ENCODE measurements at places on chromosomes 1 and 21. TPM values are rescaled to one million over a fixed set of nuclear protein-coding genes. Genes with fewer than 3 reads are reported as not detected.

The CLCN6 gene
- total RNA-seq, result 14.1 TPM

The FALEC gene
- total RNA-seq, result not detected

The STK40 gene
- total RNA-seq, result 35.2 TPM

The GOLT1A gene
- not detected for total RNA-seq

The UMODL1 gene
- total RNA-seq, result not detected

The LRRIQ3 gene
- total RNA-seq, result 0.10 TPM

The GJA9 gene
- total RNA-seq, result not detected

The OR2T2 gene
- not detected for total RNA-seq

The NTMT2 gene
- total RNA-seq, result not detected

The CENPF gene
- 10.3 TPM for total RNA-seq

The HFM1 gene
- total RNA-seq, result 0.44 TPM

The PODN gene
- total RNA-seq, result 0.24 TPM

The GIPC2 gene
- 0.15 TPM for total RNA-seq

The CLDN17 gene
- not detected for total RNA-seq

GRCh38 chr1:183101081-183101480 lies 77.9 kb downstream of the LAMC1 start:
- no peak for DNase-seq

DNA sequence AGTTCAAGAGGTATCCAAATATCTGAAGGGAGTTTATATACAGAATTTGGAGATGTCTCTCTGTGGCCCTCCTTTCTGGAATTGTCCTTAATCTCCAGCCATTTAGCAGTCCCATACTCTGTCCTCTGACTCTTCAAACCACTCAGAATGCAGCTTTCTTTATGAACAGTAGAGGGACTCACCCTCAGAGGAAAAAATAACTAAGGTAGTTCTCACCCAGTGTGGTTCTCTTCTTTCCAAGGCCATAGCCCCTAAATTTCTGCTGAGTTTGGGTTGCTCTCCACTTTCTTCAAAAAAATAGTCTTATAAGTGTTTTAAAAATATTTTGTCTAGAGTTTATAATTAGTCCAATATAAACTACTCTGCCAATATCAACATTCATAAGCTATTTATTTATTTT lies 369.7 kb downstream of the MATN1 start:
- no peak for DNase-seq

- DNase-seq, result no peak
Observed at GRCh38 chr1:208640295-208640694, 396.1 kb upstream of the PLXNA2 start.

GRCh38 chr1:64969305-64970046 lies 3.1 kb upstream of the JAK1 start:
- no peak for DNase-seq

DNA sequence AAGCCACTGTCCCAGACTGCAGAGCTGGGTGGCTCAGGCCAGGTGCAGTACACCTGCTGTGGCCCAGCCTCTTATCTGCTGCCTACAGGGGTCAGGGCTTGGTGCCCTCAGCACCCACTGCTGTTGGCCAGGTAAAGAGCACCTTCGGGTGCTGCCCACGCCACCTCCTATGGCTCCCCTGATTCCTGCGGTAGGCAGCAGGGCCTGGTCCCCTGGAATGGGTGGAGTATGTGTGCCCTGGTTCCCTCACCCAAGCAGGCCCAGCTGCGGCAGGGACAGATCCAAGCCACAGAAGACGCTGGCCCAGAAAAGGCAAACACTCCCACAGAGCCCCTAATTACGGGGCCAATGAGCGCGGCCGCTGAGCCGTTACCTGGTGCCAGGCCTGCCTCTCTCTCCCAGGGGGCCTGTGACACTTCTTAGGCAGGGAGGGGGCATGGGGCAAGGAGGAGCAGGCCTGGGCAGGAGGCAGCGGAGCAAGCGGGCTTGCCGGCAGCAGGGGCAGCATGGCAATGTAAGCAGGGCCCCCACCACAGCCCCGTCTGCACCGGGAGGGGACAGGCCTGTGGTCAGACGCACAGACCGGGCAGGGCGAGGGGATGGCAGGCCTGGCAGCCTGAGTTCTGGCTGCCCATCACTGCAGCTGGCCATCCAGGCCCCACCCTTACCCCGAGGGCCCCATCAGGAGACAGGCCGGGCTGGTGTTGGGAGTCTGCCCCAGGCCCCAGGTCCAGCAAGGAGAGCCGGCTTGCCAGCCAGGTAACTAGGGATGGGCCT lies 19.0 kb downstream of the ESPN start:
- DNase-seq, result no peak

- no peak for DNase-seq
Observed at GRCh38 chr21:46559291-46559983, 45.4 kb downstream of the S100B start.

GRCh38 chr1:54347955-54348699 lies 58.1 kb downstream of the SSBP3 start:
- DNase-seq, result no peak

GRCh38 chr1:180836449-180836848 lies 76.2 kb upstream of the KIAA1614 start:
- DNase-seq, result no peak

DNA sequence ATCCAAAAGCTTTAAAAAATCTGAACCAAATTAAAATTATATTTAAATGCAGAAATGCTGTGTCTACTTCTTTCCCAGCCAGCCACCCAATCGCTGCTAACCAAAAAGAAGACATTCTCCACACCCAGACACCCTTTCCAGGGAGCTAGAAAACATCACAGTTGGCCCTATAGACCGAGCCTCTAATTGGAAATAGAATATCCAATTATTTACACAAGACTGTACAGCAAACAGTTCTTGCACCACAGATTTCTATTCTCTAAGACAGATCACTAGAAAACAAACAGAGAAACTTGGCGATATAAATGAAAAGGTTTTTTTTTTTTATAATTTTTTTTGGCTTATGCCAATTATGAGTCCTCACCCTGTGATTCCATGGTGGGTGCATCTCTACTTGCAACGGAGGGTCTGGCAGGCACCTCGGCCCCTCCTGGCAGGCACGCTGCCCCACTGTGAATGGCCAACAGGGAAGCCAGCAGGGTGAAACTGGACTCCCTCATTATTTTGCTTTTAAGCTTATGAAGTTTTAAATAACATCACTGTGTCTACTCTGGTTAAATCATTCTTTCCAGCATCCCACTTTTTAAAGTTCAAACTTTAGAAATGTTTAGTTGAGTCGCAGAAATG lies 29.2 kb downstream of the BCAR3 start:
- DNase-seq, result no peak

GRCh38 chr1:55559161-55559611 lies 344.0 kb upstream of the USP24 start:
- no peak for DNase-seq

- no peak for DNase-seq
Observed at GRCh38 chr1:89102021-89102420, 23.9 kb downstream of the GBP2 start.

DNA sequence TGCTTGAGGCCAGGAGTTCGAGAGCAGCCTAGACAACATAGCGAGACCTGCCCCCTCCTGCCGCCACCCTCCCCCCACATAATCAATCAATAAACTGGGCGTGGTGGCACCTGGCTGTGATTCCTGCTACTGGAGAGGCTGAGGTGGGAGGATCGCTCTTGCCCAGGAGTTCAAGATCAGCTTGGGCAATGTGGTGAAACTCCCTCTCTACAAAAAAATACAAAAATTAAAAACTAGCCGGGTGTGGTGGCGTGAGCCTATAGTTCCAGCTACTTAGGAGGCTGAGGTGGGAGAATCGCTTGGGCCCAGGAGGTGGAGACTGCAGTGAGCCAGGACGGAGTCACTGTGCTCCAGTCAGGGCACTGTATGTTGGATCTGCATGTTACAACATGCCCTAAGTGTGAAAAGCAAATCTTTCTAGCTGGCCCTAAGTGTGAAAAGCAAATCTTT lies 7.0 kb upstream of the MDM4 start:
- DNase-seq, result no peak

GRCh38 chr1:97157991-97158390 lies 436.4 kb downstream of the PTBP2 start:
- no peak for DNase-seq

GRCh38 chr1:215076322-215076721 lies 6.2 kb upstream of the KCNK2 start:
- no peak for DNase-seq

DNA sequence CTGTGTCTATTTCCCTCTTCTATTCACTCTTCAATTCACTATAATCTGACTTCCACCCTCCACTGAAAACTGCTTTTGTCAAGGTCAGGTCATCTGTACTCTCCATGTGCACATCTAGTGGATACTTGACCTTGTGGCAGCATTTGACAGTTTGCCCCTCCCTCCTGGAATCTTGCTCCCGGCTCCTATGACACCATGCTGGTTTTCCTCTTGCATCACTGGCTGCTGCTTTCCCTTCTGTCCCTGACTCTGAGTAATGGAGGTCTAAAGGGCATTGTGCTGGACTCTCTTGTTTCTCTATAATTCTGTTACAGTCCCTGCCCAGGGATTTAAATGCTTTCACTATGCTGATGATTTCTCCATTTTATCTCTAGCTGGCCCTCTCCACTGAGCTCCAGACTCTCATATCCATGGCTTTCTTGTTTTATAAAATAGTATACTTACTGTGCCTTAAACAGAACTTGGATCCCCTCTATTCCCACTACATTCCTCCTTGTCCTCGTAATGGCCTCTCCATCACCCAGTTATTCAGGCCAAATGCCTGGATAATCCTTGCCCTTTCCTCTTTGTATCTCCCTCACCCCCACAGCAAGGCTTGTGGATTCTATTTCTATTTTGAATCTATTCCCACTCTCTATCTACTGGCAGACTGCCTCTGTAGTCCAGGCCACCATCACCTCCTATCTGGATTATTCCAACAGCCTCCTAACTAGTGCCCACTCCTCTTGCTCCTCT lies 36.8 kb upstream of the PODN start:
- no peak for DNase-seq

DNA sequence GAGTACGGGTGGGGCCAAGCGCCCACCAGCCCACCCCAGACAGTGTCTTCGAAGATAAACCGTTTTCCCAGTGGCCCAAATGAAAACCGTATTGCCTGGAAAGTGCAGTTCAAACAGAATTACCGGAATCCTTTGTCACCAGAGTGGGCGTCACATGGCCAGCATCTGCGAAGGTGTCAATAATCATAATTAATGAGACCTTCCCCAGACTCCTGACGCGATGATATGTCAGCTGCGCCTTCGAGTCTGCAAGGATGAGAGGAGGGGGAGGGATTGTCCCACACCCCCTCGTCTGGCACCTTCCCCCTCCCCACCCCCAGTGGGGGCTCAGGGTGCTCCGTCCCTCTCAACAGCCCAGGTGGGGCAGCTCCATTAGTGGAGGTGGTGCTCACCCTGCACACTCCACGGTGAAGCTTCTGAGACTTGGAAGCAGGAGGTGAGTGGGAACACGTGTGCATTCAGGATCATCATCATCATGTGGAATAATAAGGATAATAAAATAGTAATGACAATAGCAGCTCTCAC lies 215.1 kb downstream of the PTPRU start:
- no peak for DNase-seq

DNA sequence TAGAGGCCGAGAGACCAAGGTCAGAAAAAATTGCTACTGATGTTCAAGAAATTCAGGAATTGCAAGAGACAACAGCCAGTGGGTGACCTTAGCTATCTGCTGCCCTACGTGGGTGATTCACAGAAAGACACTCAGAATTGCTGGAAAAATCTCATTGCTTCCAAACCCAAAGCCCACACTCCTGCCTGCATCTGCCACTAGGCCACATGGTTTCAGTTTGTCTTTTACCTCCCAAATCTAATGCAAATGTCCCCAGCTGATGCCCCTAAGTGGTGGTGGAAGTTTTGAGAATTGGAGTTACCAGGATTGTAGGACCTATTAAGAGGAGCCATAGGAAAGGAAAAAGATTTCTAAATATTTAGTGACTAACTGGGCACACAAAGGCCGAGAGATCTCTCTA lies 341.5 kb upstream of the CHRM3 start:
- no peak for DNase-seq

DNA sequence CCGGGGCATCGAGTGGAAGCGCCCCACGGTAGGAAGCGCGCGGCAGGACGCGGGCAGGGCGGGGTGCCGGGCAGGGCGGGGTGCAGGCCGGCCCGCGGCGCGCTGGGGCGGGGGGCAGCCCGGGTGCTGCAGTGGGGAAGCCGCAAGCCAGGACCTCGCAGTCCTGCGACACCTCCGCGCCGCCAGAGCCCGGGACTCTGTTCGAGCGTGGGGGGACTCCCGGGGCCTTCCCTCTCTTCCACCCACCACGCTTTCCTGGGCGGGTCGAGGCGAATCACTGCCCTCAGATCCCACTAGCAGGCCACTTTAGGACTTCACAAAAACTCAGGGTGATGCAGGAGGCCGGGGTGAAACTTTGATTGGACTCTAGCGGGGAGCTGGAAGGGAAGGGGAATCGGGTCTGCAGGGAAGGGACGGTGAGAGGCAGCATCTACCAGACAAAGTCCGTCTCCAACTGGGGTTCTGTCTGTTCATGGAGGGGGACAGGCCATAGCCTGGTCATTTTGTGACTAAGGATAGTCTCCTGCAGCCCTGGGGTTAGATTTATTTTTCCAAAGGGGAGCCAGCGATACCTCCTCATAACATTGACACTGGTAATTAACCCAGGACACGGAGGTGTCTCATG lies 623 bp downstream of the CAPN2 start:
- DNase-seq, result no peak

DNA sequence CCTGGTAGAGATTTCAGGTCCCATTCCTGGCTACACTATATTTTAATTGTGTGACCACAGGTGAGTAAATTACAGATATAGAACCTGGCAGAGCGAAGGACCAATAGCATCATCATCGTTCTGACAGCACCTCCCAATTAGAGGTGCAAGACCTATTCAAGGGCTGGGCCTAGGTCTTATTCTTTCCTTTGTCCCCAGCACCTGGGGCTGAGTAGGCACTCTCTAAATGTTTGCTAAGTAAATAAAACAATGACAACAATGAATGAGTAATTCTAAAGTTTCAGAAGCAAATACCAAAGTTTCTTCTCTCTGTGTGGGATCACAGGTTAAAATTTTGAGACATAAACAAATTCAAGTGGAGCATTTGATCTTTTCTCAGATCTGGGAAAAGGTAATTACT lies 32.7 kb downstream of the BEND5 start:
- no peak for DNase-seq

GRCh38 chr1:17907999-17908398 lies 152.9 kb downstream of the ACTL8 start:
- DNase-seq, result no peak

GRCh38 chr1:56915960-56916359 lies 49.9 kb downstream of the C8B start:
- DNase-seq, result no peak

DNA sequence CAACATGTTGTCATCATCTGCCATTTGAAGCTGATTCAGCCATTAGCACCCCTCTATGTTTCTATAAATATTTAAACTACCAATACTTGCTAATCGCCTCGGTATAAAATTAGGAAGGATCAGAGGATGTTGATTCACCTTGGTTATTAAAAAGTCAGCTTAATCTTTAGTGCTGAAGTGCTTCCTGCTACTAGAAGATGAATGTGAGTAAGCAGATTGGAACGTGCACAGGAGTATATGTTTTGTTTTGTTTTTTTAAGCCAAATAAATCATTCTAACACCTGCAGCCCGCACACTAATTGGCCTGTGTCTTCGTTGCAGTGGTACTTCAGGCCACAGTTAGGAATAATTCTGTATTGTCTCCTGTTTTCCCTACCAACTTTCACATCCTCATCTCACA lies 485.7 kb downstream of the AJAP1 start:
- DNase-seq, result no peak

- DNase-seq, result no peak
Observed at GRCh38 chr1:234598974-234599616, 10.9 kb downstream of the IRF2BP2 start.

- no peak for DNase-seq
Observed at GRCh38 chr1:42593486-42594100, 64.6 kb upstream of the PPIH start.

Measured in glomerular endothelial cell (primary cell).